ENCODE measurements at places on chromosomes 16 and 17.

- DNase-seq = no peak
These were observed 118.0 kb upstream of the RPL38 start for GRCh38 chr17:74085434-74085833.

- DNase-seq = no peak
These were observed 501.1 kb upstream of the KIF2B start for GRCh38 chr17:53321651-53322050.

DNA sequence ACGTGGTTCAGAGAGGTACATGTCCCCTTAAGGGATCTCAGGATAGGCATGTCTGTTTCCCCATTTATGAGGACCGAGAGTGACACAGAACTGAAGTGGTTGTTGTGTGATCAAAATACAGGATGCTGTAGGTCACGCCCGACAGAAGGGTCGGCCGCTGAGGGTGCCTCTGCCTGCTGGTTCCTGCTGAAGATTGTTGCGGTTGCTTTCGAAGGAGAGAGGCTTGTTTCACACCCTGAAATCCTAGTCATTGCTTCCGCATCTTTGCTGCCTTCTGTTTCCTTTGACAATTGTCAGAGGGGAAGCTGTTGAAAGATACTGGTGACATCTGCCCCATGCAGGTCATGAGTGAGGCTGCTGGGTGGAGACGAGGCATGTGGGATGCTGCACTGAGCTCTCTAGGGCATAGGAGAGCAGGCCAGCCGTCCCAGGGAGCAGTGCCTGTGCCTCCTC lies 3.8 kb upstream of the NAT9 start:
- DNase-seq = no peak

GRCh38 chr17:4691686-4692085 lies 12.3 kb downstream of the PELP1 start:
- no peak for DNase-seq

GRCh38 chr17:15122857-15123256 lies 142.3 kb downstream of the PMP22 start:
- no peak for DNase-seq

DNA sequence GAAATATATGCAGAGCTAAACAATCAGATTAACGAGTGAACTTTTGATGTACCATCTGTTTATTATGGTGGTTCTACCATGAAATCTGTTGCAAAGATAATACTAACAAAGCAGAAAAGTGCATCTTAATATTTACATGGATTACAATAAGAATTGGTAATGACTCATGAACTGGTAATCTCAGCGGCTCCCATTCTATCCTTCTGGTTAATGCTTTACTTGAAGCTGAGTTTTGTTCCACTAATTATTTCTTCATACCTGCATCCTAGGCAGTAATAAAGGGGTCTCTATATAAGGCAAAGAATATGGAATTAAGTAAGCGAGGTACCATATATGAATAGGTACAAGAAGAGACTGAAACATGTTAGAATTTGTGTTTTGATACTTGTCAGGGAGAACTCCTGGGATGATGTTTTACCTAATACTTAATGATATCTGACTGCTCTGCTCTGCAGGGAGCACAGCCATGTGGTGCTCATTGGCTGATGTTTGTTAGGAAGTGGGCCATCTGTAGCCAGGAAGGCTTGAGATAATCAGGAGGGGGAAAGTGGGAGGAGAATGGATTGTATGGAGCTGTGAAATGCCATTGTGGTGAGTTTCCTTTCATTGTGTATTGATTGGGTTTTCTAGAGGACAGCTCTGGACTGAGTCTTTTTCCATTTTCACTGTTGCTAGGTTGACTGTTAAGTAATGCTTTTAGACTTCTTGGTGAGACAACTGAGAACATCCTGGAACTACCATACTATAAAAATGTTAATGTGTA lies 52.6 kb downstream of the MAP2K6 start:
- no peak for DNase-seq

GRCh38 chr17:38671939-38672720 lies 2.6 kb downstream of the EPOP start:
- DNase-seq = no peak

DNA sequence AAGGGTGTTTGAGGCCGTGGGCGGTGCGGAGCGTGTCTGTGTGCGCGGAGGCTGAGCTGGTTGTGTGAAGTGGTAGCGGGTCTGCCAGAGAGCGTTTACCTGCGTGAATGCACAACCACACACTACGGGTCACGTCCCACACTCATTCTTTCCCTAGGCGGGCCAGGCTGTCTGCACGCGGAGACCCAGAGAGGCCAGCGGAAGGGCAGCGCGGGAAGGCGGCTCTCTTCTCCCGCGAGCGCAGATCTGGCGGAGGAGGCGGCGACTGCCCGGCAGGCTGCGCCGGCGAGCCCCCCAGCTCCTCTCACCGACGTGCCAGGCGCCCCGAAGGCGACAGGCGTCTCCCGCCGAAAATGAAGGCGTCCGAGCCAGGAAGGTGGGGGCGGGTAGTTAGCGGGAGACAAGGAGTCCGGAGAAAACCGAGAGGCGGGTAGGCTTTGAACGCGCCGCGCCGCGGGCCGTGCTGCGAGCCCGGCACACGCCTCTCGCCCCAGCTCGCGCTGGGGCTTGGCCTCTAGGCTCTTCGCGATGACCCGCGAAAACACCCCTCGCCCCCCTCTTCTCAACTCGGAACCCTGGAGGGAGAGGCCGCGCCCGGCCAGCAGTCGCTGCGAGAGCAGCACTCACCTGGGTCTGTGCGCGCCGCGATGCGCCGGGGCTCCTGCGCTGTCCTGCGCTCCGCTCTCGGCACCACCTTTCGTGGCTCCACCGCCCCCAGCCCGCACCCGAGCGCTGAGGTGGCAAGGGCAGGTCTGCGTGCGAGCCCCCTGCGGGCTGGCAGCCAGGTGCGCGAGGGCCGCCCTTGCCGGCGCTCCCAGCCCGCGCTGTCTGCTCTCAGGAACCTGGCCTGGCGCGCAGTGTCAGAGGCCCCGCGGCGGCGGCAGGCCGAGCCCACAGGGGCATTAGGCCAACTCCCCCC lies 2.0 kb upstream of the FOXF1 start:
- no peak for DNase-seq

DNA sequence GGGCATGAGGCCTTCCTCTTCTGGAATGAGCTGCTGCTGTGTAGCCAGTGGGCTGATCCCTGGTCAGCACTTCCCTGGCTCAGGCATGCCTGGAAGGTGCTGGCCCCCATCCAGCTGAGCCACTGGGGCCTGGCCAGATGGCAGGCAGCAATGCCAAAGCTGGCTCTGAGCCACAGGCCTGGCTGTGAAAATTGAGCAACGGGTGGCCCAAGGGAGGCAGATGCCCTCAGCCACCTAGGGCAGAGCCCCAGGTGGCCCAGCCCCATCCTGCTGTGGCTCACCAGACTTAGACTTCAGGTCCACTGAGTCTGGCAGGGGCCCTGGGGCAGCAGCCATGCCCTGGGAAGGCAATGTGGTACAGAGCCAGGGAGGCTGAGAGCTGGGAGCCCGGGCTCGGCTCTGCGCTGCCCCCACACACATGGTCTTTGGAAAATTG lies 8.5 kb upstream of the CRHR1 start:
- no peak for DNase-seq

DNA sequence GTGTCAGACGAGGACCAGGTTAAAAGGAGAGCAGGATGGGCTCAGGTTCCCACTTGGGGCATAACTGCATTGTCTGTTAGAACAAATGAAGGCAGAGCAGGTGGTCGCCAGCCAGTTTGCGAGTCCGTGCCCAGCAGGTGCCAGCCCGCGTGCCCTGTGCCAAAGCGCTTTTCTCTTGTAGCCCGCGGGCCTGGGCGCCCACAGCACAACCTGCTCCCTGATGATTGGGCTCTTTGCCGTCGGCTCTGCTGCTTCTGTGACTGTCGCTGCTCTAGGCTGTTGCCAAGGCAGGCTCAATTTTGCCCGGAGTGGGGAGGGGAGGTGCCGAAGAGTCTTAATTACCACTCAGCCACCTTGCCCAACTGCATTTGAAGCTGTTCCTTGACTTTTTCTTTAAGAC lies 21.1 kb downstream of the KNOP1 start:
- DNase-seq = no peak

DNA sequence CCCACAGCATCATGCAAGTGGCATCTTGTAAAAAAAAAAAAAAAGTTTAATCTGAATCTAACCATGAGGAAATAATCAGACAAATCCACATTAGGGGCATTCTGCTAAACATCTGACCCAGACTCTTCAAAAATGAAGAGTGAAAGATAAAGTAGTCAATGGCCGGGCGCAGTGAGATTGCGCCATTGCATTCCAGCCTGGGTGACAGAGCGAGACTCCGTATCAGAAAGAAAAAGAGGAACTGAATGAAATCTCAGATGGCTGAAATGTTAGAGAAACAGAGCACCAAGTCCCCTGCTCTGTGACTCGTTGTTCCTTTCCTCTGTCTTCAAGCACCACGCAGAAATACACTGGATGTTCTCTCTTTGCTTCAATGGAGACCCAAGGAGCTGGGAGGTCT lies 12.7 kb upstream of the RNF135 start:
- no peak for DNase-seq

DNA sequence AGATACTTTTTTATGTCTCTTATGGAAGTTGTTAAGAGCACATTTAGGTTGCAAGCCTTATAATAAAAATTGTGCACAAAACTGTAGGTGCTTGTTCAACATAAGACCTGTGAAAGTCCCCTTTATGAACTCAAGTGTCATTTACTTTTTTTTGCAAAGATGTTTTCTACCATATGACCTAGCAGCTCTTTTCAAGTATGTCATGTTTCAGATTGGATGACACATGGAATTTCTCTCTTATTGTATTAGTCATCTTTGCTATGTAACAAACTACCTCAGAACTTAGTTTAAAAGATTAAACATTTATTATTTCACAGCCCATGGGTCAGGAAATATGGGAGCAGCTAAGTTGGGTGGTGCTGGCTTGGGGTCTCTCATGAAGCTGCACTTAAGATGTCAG lies 57.9 kb downstream of the PHKB start:
- DNase-seq = no peak

DNA sequence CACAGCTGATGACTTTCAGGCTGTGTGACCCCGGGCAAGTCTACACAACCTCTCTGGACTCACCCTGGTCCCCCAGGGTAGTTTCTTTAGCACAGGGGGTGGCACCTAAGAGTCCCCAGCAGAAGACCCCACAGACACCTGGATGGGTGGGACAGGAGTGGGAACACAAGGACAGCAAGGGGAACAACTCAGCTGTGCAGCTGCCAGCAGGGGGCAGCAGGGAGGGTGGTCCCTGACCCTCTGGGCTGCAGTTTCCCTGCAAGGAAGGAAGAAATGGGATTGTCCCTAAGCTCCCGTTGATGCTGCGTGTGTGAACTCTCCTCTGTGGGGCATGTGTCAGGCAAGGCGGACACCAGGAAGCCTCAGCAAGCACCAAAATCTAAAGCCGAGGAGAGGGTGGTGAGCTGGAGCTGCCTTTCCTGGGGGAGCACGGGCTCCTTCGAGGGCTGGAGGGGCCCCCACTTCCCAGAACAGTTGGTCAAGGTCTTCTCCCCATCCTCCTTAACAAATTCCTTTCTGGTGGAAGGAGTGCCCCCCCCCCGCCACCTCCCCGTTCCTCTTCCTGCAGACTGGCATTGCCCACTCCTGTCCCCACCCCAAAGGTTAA lies 24.1 kb upstream of the CDH5 start:
- DNase-seq = no peak

DNA sequence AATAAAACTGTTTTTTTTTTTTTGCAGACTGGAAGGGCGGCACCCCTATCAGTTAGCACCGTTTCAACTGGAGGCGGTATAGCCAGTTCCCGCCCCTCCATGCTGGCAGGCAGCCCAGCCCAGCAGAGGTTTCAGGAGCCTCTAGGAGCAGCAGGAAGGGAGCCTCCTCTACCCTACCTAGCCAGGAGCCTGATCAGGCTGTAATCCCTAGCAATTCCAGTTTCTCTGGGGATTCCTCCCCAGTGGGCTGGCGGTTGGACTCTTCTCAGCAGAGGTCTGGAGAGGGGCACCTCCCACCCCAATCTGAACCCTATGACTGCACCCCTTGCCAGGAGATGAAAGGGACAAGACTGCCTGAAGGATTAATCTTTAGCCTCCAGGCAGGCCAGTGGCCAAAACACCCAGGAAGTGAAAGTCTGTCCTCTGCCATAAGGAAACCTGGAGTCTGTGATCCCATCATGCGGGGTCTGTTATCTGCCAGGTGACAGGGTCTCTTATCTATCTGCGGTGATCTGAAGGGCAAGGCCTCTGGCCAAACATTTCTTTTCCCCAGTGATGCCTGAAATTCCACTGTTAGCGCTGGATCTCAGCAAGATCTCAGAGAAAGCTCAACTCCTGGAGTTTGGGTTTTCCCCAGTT lies 4.9 kb upstream of the CDH1 start:
- no peak for DNase-seq
